SIG-M5 (cell line): ENCODE measurements at places on chromosomes 4 and X.

DNA sequence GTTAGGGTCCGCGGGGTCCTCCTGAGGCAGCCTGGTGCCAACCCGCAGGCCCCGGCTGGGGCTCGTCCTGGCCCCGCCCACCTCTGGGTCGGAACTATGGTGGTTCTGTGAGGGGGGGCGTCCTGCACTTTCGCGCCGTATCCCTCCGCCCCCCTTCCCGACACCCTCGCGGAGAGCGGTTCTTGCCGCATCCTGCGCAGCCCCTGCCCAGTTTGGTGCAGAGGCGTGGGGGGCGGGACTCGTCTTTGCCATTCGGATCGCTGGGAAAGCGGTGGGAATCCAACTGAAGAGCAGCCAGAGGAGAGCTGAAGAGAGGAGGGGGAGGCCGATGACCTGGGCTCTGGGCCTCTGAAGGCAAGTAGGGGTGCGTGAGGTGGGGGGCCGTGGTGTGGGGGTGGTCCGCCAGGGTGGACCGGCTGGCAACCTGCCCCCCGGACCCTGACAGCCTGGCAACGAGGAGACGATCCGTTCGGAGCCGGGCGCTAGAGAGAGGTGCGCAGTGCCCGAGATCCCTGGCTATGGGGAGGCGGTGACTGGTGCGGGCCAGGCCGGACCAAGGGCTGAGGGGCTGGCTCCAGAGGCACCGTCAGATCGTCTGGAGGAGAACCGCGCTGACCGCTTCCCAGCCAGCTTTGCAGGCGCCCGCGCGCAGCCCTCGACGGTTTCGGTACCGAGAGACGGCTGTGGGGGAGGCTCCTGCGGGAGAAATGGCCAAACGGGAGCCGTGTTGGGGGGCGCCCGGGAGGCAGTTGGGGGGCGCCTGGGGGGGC is at the start of gene GPRASP1:
Gene GPRASP1 (plus strand): TSS at position 242 of the 770 bp plus-strand sequence. CDS start 2,431 bp downstream, outside the sequence.
- DNase-seq: no peak

DNA sequence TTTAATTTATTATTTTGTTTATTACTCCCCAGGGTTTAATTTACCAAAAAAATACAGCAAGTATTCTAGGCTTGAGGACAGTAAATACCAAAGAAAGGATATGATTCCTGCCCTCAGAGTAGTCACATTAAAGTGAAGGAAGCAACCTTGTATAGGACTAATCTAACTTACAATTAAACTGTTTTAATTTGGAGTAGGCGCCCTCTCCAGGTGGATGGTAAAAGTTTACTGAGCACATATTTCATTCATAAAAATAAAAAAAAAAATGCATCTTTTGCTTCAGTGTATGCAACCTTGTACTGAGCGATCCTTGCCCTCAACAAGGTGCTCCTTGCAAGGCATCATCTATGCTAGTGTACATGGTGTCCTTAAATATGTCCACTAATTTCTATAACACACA is 72.0 kb upstream of the MAGEB16 start:
- no peak for DNase-seq

GRCh38 chr4:70721747-70722146 is at the start of gene RUFY3:
TSS of gene RUFY3 (plus strand) at chr4:70721964. CDS start at chr4:70722574, 610 bp downstream.
- DNase-seq: no peak

DNA sequence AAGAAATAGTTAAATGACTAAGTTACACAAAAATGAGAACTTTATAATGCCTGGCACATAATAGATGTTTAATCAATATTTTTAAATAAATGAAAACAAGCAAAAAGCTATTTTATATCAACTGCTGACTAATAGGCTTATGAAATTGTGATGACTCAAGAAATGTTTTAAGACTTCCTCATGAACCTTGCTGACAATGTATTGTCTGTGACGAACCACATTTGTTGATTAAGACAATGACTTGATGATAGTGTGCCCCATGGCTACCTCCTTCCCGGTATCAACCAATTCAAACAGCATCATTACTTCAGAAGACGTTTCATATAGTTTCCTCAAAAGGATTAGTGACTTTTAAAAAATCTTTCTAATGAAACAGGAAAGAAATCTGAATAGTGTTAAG is 7.9 kb downstream of the CXCL6 start:
- DNase-seq: no peak

DNA sequence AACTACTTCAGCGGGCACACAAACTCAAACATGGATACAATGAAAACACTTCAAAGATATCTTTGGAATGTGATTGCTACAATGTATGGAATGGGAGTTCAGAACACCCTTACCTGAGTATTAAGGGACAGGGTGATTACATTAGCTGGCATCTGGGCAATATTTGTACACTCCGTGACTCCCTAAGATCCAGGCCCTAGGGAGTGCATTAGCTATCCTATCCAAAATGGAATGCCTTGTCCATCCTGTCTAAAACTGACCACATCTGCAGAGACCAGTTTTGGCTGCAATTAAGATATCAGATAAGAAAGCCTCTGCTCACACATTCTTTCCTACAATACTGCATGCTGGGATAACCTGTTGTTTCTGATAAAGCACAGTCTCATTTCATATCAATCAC is 176.6 kb upstream of the EMCN start:
- no peak for DNase-seq

- no peak for DNase-seq
Measured at GRCh38 chr4:129994715-129995114, 898.8 kb downstream of the C4orf33 start.

GRCh38 chr4:154491341-154492271 is at the start of gene DCHS2:
TSS of gene DCHS2 (minus strand) at chr4:154491799. CDS start at chr4:154491355, 444 bp downstream.
- DNase-seq: no peak

DNA sequence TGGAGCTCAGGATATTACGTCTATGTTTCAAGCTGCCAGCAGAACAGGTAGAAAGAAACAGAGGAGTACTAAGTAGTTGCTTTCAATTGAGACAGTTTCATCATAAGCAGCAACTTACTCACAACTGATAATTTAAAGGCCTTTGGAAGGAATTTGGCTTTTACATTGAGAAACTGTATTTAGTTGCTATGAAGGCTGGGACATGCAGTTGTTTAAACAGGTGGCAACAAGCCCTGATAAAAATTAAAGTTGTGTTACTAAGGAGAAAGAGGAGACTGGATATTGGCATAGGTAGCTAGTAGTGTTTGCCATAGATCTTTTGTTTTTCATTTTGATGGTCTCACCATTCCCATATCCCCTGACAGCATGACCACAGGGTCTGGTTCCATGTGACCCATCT is 18.4 kb downstream of the MID1IP1 start:
- no peak for DNase-seq

DNA sequence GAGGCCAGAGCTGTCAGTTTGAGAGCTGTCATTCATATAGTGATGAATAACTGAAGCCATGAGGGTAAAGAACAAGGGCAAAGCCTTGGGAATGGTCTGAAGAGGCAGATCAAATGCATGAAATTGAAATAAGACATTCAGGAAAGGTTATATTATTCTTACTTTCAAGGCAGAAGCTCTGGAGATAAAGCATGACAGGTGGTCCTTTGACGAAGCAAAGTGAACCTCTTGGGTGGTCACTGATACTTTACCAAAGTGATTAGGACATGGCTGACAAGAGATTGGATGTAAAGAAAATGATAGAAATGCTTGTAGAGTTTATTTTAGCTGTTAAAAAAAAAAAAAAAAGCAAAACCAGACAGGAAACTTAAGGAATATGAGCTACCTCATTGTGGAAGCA is 634.0 kb upstream of the FTHL17 start:
- DNase-seq: no peak

GRCh38 chrX:27619975-27620374 is 29.8 kb downstream of the DCAF8L2 start:
- DNase-seq: no peak
